ENCODE measurements at places on chromosomes 12 and 14.

- DNase-seq, result no peak
Observed at GRCh38 chr14:54882521-54882920, 20.1 kb downstream of the GCH1 start.

DNA sequence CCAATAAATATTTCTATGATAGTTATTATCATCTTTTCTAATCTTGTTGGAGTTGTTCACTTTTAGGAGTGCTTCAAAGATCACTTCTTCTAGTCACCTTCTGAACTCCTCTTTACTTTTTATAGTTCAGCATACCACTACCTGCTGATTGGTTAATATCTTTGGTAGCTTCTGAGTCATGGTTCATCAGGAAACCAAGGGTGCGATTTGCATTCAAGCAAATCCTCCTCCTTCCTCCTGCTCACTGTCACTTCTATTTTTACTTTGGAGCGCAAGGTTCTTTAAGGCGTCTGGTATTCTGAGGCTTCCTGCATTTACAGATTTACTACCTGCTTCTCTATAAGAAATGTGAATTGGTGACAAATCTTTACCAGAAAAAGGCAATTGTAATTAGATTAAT, 24.0 kb downstream of the SYT1 start:
- no peak for DNase-seq

GRCh38 chr14:21735639-21736307, 62.2 kb upstream of the OR4E1 start:
- DNase-seq, result no peak

DNA sequence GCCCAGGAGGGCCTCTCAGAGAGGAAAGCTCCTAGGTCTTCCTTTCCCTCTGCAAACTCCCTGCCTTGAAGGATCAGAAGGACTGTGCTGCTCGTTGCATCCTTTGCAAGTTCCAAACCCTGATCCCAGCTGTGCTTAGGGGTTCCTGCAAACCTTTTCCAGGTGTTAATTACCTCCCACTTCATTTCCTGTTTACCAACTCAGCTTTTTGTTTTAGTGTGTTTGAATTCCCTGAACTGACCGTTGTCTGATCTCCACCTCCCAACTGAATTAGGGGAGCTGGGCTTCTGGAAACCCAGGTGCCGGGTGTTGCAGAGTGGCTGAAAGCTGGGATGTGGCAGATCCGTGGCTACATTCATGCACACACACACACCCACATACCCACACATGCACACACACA, 20.6 kb upstream of the BDKRB1 start:
- no peak for DNase-seq

DNA sequence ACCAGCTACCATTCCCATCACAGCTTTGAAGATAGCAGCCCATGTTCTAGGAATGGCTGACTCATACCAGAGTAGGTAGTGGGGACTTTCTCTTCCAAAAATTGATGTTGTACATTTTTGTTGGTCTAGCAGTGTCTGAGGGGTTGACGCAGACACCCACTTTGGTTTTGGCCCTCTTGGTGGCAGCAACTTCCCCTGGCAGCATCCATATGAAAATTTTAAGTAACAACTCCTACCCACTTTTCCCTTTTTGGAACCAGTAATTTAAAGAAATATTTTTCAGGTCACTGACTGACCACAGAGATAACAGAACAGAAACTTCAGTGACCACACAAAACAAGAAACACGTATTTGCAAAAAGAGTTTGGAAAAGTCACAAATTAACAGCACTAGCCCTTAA, 162.0 kb upstream of the TMCC3 start:
- no peak for DNase-seq

DNA sequence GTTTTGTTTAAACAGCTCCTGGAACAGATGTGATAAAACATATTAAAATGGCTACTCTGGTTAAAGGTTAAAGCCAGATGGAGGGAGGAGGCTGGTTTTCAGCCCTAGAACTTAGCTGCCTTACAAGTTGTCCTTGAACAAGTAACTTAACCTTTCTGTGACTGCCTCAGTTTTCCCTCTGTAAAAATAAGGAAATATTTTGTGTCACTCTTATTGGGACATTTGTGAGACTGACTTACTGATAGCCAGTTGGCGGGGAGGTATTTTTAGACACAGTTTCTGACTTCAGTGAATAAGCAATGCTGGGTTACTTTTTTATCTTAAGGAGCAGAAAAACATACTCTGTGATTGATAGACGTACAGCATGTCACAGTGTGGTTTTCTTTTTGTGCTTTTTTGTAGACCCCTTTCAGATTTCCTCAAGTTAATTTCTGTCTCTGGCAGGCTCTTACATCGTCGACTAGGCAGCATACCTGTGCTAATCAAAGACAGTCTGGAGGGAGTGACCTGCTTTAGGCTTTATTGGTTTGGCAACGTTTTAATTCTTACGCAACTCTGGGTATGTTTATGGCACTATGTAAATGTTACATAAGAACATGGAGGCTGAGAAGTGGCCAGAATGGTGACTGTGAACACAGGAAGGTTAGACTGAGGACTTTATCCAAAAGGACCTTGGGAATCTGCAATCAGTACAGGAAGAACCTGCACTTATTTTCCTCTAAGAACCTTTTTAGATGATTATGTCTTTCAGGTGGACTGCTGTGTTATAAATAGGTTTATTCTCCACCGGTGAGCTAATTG, 3.3 kb downstream of the ACVR1B start:
- DNase-seq, result no peak

DNA sequence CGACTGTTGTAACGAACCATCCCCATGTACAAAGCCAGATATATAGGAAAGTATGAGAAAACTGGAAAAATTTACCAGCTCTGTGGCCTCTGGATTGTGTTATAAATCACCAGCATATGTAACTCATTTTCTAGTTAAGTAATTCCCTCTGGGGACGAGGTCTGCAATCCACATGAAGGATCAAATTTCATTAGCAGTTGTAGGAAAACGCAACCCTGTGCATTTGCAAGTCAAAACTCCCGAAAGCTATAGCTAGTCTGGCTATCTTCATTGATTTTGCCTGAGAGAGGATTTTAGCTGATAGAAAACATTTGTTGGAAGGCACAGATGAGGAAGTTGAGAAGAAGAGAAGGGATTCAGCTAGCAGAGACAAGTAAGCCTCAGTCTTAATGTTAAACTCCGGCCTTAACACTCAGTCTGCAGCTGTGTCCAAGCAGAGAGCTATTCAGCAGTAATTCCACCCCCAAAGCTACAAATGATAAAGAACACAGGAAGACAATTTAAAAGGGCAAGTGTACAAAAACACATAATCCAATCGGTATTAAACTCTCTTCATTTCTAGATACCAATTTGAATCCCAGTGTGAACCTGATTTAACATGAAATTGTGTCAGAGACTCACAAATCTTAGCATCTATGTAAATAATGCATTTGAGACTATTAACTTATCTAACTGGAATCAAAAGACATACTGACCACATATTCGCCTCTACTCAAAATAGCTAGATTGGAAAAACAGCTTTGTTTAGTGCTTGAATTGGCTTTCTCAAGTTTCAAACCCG, 54.2 kb upstream of the CERS5 start:
- peak; percentile 14 for DNase-seq

DNA sequence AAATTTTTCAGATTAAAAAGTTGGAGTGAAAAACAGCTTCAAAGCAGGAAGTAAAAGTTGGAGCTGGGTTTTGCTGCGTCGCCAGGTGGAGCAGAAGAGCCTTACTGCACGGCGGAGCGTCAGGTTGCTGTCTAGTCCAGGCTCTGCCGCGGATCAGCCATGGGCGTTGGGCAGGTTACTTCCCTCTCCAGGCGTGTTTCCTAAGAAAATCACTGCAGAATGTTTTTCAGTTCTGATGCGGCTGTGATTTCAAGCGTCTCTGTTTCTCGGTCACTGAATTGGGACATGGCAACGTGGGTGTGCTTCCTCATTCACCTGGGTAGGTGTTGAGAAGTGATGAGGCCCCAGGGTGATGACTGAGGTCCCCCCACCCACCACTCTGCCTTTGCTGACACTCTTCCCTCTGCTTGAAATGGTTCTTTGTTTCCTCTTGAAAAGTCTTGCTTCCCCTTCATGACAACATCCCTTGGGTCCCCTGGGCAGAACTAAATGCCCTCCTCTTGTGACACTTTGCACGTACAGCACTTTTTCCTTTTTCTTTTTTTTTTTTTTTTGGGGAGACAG, 7.6 kb downstream of the EVL start:
- peak; percentile 79 for DNase-seq

GRCh38 chr14:50559990-50560930, at the start of gene ATL1:
ATL1 (plus strand) TSS chr14:50560145; CDS start chr14:50560266, 121 bp downstream.
- DNase-seq, result peak; percentile 7

DNA sequence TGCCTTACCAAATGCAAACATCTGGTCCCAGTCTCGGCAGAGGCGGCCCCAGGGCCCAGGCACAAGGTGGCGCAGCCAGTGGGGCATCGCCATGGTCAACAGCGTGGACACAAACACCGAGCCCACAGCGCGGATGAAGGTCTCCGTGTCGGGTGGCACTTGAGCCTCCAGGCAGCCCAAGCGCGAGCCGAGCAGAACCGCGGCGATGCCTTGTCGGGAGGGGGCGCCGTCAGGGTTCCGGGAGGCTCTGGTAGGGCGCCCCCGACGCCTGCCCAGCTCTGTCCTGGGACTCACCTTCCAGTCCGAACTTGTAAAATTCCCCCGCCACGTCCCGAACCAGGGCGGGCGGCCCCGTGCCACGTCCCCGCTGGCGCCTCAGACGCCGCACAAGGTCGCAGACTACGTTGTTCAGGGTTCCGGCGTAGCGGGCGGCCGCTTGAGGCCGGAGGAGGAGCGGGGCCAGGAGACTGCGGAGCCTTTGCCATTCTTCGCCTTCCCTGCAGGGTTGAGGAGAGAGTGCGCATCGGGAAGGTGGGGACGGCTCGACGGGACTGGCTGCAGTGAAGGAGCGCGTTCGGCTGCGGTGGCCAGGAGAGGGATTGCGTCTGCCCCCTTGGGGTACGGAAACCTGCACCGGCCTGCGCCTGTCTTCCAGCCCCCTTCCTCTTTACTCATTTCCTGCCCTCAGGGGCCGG, 1.7 kb downstream of the CYP27B1 start:
- DNase-seq, result peak; percentile 36

GRCh38 chr12:11953523-11953922, 117.2 kb upstream of the BCL2L14 start:
- DNase-seq, result no peak

DNA sequence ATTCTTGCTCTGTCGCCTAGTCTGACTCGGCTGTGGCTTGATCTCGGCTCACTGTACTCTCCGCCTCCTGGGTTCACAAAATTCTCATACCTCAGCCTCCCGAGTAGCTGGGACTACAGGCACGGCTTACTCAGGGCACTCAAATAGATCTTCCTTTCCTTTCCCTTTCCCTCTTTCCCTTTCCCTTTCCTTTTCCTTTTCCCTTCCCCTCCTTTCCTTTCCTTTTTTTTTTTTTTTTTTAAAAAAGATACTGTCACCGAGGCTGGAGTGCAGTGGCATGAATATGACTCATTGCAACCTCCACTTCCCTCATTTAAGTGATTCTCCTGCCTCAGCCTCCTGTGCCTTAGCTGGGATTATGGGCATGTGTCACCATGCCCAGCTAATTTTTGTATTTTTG, 86.0 kb downstream of the AEBP2 start:
- DNase-seq, result no peak

DNA sequence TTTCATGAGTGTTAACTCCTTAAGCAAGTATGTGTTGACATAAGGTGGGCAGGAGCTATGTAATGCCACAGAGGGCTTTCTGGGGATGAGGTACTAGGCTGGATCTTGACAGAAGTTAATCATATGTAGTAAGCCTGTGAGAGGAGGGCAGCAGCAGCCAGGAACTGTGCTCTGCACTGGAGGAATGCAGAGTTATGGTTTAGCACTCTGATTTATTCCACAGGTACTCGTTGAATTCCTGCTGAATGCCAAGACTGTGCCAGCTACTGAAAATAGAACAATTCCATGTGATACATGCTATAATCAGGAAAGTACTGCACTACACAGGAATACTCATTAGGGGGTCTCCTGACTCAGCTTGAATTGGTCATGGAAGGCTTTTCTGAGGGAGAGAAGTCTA, 58.7 kb downstream of the SUSD6 start:
- DNase-seq, result no peak

All from CD4-positive, alpha-beta T cell treated with Interleukin-4 for 4 hours (primary cell).